Activated CD4-positive, alpha-beta T cell treated with anti-CD3 and anti-CD28 coated beads for 1 hour (primary cell): ENCODE measurements at places on chromosomes 7 and 10.

DNA sequence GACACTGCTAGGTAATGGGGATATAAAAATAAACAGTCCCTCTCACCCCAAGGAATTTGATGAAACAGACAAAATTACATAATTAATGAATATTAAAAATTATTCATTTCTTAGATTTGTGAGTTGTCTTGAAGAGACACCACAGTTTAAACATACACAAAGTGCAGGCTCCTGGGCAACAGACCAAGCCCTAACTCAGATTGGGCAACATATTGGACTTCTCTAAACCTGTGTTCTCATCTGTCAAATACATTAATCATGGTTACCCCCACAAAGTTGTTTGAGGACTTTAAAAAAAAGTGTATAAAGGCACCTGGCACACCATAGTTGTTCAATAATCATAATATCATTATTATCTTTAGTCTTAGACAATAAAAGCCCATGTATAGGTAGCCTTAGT, 62.5 kb upstream of the CAPZA2 start:
- no peak for DNase-seq

GRCh38 chr7:151917791-151918509, 38.3 kb upstream of the GALNTL5 start:
- no peak for DNase-seq

GRCh38 chr7:75813781-75814236, at the start of gene CCL24:
TSS of gene CCL24 (minus strand) at chr7:75813806. CDS start at chr7:75813715, 91 bp downstream.
- no peak for DNase-seq

DNA sequence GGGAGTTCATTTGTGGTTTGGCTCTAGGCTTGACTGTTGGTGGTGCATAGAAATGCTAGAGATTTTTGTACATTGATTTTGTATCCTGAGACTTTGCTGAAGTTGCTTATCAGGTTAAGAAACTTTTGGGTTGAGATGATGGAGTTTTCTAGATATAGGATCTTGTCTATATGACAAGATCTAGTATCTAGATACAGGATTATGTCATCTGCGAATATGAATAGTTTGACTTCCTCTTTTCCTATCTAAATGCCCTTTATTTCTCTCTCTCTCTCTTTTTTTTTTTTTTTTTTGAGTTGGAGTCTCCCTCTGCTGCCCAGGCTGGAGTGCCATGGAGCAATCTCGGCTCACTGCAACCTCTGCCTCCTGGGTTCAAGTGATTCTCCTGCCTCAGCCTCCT, 62.9 kb downstream of the MGAM2 start:
- DNase-seq, result no peak

DNA sequence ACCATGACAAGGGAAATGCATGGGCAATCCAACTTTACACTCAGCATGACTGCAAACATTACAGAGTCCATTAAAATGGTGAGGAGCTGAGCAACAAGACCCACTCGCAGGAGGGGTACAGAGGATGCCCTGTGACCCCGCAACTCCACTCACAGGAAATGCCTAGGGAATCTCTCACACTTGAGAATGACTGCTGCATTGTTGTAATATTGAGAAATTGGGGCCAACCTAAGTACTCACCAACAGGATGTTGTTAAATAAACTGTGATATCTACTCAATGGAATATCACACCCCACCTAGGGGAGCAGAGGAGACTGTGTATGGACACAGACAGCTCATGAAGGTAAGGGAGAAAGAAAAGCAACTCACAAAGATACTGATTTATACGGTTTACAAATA, 53.4 kb upstream of the CAMK2B start:
- no peak for DNase-seq

DNA sequence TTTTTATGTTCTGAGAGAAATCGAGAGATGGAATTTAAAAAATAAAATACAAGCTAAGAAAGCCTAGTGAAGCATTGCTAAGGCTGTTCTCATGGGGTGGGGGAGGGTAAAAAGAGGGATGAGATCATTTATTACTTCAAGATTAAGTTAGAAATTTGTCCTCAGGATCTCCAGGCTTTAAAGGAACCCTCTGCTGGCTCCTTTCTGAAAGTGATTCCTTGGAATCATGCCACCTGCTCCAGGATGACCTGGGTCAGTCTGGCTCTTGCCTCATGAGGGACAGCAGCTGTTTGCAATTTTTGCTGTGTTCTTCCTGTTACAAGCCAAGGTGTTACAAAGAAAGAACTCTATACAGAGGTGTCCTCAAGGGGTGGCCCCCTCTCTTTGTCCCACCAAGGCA, 69.8 kb downstream of the CDK1 start:
- DNase-seq, result no peak

- DNase-seq, result no peak
These were observed 1395.0 kb downstream of the GATA3 start for GRCh38 chr10:9449530-9449929.

GRCh38 chr10:25867321-25867720, 66.7 kb upstream of the MYO3A start:
- DNase-seq, result no peak

DNA sequence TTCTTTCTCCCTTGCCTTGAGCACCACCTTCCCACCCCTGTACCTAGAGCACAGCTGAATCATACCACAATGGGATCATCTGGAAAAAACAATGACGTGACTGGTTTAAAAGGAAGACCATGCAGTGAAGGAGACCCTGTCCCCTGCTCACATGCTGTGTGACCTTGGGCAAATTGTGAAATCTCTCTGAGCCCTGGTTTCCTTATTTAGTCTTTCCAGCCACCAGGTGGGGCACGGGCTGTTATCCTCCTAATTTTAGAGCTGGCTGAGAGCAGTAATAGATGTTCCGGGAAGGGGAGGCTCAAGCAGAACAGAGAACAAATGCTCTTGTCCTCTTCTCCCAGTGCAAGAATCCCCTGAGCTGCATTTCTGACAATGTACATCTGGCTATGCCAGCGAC, 198.3 kb downstream of the RPS24 start:
- no peak for DNase-seq

DNA sequence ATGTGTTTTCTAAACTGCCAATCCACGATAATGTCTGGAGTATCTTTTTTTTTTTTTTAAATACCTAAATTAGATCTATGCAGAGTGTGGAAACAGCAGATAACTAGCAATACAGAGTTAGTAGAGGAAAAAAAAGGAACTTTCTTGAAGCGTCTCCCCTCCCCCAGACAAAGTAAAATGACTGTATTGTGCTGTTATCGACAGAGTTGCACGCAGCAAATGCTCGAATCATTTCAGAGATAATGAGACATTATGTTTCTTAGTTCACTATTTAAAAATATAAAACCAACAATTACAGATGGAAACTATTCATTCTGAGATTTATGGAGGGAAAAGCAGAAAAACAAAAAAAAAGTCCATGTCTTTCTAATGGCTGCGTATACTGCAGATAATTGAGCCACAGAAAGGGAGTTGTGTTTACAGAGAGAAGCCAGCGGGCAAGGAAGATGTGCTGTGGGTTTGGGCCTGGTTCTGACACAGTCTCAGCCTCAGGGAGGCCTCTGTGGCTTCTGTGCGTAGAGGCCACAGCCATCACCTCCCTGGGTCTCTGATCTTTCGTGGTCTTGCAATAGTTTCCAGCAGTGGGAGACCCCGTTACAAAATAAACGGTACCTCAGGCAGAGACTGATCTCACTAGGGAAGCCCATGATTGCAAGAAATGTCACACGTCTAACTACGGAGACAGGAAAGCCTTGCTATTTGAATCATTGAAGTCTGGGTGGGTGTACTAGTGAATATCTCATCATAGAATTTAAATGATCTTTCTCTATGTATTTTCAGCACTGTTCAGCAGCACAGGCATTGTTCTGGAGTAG, 19.1 kb upstream of the KLF6 start:
- no peak for DNase-seq

DNA sequence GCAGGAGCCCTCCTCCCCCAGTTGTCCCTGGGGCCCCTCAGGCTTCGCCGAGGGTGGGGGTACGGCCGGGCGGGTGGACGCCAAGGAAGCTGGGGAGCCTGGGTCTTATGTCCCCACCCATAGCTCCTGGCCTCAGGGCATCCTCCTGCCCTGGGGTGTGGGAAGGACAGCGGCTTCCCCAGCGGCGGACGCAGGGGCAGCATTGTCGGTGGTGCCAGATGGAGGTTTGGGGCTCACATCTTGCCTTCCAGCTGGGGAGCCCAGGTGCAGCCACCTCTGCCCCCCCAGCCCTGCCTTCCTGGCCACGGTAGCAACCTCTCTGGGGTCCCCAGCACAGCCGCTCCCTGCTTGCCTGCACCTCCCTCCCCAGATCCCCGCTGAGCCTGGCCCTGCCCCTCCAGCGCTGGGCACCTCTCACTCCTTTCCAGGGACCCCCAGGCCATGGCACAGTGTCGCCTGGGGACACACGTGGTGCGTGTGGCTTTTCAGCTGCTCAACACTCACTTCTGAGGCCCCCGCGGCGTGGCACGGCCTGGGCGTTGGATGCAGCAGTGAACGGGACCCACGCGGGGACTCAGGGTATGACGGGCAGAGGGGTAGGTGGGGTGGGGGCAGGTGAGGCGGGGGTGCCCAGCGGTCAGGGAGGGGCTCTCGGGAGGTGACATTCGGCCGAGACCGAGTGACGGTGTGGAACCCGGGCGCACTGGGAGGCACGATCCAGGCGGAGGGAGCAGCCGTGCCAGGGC, 53.1 kb downstream of the UNCX start:
- no peak for DNase-seq

GRCh38 chr7:43647339-43647672, 64.4 kb downstream of the STK17A start:
- DNase-seq, result no peak
